Putamen (tissue), 1 donor: ENCODE measurements at places on chromosomes 2 and 18.

- no peak for DNase-seq
Observed at GRCh38 chr2:193276069-193276468, 1081.3 kb upstream of the TMEFF2 start.

GRCh38 chr18:21303895-21304294, 61.9 kb downstream of the GREB1L start:
- DNase-seq = no peak

- no peak for DNase-seq
Observed at GRCh38 chr2:12421046-12421445, 295.7 kb upstream of the TRIB2 start.

GRCh38 chr2:174597345-174598047, at the start of gene WIPF1:
Gene WIPF1 (minus strand): TSS chr2:174597804. CDS start chr2:174585573, 12,231 bp downstream.
- DNase-seq = no peak

- DNase-seq = no peak
Observed at GRCh38 chr2:239789711-239790110, 235.4 kb downstream of the NDUFA10 start.

GRCh38 chr2:190607657-190608357, 41.1 kb upstream of the NAB1 start:
- DNase-seq = no peak

GRCh38 chr18:56221195-56222065, 417.0 kb downstream of the TXNL1 start:
- DNase-seq = no peak

- DNase-seq = no peak
Observed at GRCh38 chr2:156800065-156800653, 364.0 kb downstream of the GPD2 start.

GRCh38 chr18:76405280-76405679, 89.8 kb downstream of the ZNF516 start:
- no peak for DNase-seq

DNA sequence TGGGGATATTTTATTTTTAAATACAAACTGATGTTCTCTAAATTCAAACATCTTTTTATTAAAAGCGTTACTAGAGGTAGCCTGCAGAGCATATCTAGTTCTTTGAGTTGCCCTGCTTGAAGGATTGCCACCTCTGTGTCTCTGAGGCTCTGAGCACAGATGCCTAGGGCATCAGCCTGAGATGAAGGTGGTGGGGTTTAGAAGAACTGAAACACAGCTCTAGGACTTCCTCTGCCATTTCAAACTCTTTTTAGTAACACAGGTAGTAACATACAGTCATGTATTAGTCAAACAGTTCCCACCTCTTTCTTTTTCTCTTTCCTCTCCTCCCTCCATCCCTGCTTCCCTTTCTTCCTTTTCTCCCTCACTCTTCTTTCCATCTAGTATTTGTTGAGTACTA, 57.6 kb downstream of the TTC21B start:
- no peak for DNase-seq

DNA sequence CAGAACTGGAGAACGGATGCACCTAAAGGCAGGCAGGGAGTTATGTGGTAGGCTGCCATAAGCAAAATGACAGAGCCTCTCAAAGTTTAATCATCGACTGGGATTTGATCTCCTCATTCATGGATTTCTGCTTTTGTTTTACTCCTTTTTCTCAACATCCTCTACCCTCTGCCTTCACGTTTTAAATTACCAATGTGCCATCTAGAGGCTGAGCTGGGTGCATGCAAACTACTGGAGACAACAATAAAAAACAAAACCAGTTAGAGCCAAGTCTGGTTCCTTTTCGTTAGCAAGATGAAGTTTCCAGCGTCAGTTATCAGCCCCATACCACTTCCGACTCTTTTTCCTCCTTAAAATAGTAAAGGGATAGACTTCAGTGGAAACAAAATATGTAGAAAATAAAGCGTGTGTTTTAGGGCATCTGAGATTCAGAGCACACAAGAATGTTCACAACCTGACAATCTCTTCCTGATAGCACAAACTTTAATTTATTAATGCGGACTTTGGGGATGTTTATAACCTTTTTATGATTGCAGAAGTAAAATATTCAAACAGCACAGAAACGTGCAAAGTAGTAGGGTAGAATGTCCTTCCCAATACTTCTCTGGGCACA, 117.0 kb downstream of the LAMA1 start:
- DNase-seq = no peak

DNA sequence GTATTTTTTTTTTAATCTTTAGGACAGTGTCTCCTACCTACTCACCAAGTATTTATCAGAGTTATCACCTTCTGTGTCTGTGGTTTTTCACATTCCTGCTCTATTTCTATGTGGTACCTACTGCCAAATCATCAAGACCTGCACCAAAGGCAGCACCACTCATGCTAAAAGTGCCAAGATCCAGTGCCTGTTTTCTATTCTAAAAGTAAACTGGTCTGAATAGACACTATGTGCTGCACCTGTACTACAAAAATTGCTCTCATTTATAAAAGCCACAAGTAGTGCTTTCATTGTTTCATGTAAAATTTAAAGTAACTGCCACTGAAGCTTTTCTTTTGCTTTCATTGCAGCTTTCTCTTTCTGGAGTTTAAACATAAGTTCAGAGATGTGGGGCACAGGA, 103.9 kb upstream of the GULP1 start:
- no peak for DNase-seq

- DNase-seq = no peak
Observed at GRCh38 chr2:24711865-24712264, 81.3 kb downstream of the PTRHD1 start.

GRCh38 chr18:48075707-48076093, 145.2 kb upstream of the SMAD2 start:
- no peak for DNase-seq

DNA sequence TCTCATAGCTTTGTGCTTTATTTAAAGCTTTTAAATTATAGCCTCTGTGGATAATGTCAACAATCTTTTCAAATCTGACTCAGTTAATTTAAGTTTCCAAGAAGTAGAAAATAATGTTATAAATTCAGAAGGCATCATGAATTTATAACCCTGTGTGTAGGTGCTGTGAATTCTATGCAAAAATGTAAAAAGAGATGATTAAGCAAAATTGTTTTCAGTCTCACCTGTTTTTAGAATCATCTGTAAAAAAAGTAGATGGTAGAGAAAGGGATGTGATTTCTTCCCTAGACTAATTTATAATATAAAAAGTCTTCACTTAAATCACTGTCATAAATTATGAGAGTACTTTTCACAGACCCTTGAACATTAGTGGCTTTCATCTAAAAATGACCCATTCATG, 85.6 kb upstream of the NOSTRIN start:
- DNase-seq = no peak

DNA sequence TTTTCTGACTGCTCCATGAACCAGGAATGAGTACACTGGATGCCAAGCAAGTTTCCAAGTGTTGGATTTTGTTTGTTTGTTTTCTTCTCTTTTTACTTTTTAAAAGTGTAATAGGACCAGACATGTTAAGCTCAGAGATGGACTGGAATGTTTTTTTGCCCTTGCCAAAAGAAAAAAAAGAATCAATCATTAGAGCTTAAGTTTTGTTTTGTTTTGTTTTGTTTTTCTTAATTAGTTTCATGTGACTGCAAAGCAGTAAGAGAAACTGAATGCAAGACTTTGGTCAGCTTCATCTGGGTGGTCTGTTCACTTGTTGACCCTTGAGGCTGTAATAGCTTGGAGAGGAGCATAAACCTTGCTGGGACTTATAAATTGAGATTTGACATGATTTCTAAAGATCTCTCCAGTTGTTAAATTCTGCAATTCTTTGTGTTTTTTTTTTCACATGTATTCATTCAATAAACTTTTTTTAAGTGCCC, 42.4 kb upstream of the SLC1A4 start:
- no peak for DNase-seq

- DNase-seq = no peak
Observed at GRCh38 chr2:219406861-219407230, 11.3 kb upstream of the DES start.

- DNase-seq = no peak
Observed at GRCh38 chr18:75089748-75090327, 119.1 kb downstream of the PTGR3 start.

GRCh38 chr2:25649786-25650185, 23.6 kb downstream of the DTNB start:
- DNase-seq = no peak

DNA sequence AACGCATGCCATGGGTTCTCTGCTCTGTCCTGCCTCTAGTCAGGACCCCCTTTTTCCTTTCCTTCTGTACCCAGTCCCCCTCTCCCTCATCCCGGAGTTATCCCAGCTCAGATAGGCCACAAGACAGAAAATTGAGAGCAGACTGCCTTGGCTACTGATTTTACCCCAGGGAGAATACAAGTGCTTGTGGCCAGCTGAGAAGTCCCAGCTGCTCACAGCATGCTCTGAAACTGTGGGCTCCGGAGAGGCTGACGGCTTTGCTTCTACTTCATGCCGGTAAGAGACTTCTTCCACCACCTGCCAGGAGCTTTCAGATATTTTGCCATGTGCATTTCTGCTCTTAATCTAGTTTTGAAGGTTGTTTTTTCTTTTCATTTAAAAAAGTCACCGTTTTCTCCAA, 20.0 kb upstream of the SIX2 start:
- DNase-seq = no peak

DNA sequence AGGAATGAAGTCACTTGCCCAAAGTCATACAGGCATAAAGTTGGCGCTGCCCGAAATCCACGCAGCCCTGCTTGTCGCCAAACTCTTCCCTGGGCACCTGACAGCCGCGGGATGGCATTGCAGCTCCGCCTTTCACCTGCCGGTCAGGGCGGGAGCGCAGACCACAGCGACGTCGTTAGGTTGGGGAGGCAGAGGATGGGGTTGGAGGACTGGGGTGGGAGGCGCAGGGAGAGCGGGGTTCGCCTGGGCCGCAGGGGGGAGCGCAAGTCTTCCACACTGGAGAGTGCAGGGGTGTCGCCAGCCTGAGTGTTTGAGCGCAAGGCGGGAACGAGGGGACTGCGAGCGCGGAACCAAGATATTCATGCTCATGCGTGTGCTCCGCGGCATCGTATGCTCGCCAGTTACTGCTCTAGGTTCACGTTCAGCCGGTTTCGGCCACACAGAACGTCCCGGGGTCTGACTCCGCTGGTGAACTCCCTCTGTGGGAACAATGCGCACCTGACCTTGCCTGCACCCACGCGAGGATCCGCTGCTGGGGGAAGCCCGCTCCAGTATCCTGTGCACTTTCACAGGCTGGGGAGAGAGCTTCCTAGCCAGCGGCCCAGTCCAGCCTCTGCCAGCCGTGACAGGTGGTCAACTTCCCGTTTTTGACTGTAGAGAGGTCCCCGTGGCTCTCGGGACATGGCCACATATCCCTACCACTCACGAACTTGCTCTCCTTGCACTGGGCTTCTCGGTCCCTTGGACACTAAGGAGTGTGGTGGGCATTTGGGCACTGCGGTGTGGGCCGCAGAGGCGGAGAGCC, 767 bp upstream of the NPPC start:
- DNase-seq = peak; percentile 43

DNA sequence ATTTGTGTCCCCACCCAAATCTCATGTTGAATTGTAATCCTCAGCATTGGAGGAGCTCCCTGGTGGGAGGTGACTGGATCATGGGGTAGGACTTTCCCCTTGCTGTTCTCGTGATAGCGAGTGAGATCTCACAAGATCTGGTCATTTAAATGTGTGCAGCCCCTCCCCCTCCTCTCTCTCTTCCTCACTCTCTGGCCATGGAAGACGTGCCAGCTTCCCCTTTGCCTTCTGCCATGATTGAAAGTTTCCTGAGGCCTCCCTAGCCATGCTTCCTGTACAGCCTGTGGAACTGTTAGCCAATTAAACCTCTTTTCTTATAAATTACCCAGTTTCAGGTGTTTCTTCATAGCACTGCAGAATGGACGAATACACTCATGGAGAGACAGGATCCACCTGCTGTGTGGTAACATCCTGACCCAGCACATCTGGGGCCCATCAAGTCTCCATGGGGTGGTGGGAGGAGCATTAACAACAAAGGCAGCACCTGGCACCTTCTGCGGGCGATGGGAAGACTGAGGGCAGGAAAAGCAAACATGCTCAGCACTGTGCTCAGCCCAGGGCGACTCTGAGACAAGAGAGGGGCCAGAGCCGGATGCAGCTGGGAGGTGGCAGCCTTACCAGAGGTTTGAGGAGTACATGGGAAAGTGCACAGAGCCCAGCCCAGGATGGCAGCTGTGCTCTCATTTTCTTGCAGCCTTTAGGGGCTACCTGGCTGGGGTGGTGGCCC, 16.2 kb upstream of the ALPP start:
- DNase-seq = no peak

- no peak for DNase-seq
Observed at GRCh38 chr2:3278521-3279218, 98.9 kb downstream of the EIPR1 start.

- peak; percentile 52 for DNase-seq
Observed at GRCh38 chr18:34592961-34593382, 117.1 kb upstream of the DTNA start.
